Nucleus accumbens (tissue), 56 donors: ENCODE measurements at places on chromosomes 1 and 21.

GRCh38 chr1:184861755-184862336 is 107.2 kb upstream of the EDEM3 start:
- DNase-seq = no peak

GRCh38 chr1:35442734-35443133 is 114.5 kb downstream of the KIAA0319L start:
- DNase-seq = no peak

- no peak for DNase-seq
Observed at GRCh38 chr1:233512538-233512937, 101.4 kb upstream of the KCNK1 start.

DNA sequence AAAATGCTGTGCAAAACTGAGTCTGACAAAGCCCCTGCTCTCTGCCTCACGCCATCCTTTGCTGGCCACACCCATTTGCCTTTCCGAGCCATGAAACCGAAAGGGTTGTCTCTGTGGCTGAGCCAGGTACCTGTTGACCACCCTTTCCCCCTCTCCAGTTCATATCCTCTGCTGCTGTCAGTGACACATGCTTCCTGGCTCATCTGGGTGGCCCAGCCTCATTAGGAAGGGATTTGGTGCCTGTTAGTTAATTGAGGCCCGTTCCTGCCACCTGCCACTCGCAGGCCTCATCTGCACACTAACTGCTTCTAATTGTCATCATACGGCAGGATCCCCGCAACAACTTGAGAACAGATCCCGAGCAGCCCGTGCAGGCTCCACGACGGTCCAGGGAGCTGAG is 79.2 kb downstream of the OLIG1 start:
- DNase-seq = no peak

DNA sequence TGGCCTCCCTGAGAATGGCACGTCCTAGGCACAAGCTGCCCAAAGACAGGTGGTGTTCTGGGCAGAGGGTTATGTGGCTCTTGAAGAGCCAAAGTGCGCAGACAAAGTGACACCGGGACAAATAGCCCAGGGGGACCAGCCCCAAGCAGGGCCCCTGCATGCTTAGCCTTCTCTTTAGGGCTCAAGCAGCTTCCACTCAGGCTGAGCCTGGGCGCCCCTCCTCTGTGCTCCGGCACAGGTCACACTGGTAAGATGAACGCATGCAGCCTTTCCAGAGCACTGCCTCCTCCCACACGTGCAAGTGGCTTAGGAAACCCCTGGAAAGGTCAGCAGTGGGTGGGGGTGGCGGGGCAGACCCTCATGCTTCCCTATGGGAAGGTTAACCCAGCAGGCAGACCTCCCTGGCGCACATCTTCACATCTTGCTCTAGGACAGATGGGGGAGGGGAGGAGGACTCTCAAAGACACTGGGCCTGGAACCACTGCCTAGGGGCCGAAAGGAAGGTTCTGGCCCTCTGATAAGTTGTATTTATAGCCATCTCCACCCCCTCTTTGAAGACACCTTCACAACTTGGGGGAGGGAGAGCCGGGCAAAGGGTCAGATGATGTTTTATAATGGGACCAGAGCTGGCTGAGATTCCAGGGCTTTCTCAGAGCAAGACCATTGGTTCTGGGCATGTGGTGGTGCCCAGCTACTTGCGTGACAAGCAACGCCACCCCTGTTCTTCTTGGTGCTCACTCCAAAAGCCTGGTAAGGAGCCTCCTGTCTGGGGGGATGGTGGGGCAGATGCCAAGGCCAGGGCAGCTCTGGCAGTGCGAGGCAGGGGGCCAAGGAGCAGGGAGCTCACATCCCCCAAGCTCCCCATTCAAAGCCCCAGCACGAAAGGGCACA is 5.5 kb downstream of the KLHL21 start:
- no peak for DNase-seq

GRCh38 chr1:56617141-56617540 is 28.0 kb upstream of the PRKAA2 start:
- no peak for DNase-seq
